ENCODE measurements at places on chromosomes 6 and 20.

DNA sequence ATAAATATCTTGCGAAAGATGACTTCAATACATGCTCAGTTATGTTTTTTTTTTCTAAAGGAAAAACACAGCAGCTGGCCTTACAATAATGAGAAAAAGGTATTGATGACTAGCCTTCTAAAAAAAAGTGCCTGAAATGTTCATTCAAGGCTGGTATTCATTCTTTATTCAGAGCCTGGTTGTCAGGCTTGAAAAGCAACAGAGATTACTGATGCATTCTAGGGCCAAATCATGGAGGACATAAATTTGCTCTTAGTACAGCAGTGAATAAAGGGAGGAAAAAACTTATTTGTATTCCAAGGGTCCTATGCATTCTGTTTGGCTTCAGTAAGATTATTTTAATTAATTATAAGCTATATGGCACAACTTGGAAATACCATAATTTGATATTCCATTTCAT lies 83.5 kb downstream of the WASF1 start:
- no peak for DNase-seq

- no peak for DNase-seq
Measured at GRCh38 chr20:59708326-59708725, 104.0 kb downstream of the PHACTR3 start.

GRCh38 chr6:13446381-13446780 lies 41.0 kb downstream of the GFOD1 start:
- DNase-seq: no peak

- no peak for DNase-seq
Measured at GRCh38 chr6:150752409-150752808, 113.1 kb upstream of the MTHFD1L start.

- DNase-seq: no peak
Measured at GRCh38 chr20:19181552-19181951, 30.9 kb upstream of the SLC24A3 start.

GRCh38 chr6:149861603-149862423 lies 2.3 kb downstream of the LRP11 start:
- DNase-seq: no peak

- no peak for DNase-seq
Measured at GRCh38 chr6:21039926-21040325, 505.7 kb downstream of the CDKAL1 start.

GRCh38 chr6:43806043-43806757 lies 36.2 kb downstream of the VEGFA start:
- DNase-seq: no peak

DNA sequence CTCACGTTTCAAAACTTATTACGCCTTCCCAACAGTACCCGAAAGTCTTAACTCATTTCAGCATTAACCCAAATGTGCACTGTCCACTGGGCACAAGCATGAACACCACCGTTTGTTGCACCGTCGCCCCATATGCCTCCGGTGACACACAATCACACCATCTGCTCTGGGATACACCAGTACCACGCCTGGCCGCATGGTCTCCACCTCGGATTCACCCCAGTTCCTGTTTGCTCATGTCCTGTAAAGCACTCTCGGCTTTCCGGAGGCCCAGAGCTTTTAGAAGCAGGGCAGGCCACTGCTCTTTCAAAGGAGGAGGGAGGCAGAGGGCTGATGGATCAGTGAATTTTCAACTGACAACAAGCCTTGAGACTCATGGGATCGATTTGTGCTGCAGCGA lies 1570.0 kb upstream of the DEFB115 start:
- DNase-seq: no peak

GRCh38 chr6:89297695-89298351 lies 17.3 kb downstream of the GABRR2 start:
- no peak for DNase-seq

GRCh38 chr6:170423030-170423429 lies 116.5 kb downstream of the FAM120B start:
- DNase-seq: no peak

GRCh38 chr20:58868795-58869194 lies 16.3 kb downstream of the GNAS start:
- no peak for DNase-seq

DNA sequence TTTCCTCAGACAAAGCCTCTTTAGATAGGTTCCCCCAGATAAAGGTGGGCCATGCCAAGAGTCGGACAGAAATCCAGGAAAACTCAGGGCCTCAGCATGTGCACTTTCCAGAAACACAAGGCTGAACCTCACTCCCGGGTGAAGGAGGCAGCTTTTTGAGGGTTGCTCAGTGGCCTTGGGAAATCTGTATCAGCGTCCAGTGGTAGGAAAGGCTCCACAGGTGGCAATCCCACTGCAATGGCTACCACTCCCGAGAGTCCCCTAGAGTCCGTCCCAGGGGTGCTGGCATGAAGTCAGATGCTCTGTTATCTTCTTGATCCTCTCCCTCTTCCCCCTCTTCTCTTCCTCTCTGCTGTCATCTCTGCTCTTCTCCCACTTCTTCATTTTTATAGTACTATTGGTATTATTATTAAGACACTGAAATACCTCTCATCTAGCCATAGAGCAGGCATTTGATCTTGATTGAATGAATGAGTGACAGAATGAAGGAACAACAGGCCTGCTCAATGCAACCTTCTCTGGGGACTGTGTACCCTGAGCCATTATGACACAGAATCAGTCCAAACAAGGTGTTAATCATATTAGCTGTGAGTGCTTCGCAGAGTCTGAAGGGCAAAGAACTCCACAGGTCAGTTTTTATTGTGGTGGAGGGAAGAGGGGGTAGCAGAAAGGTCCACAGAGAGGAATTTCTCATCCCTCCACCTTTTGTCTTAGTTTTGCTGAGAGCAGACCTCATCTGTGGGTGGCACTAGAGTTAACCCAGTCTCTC lies 13.3 kb downstream of the SLC22A1 start:
- DNase-seq: no peak

GRCh38 chr6:70234561-70235236 lies 68.2 kb downstream of the COL9A1 start:
- no peak for DNase-seq

- DNase-seq: no peak
Measured at GRCh38 chr6:159071843-159072769, 27.3 kb upstream of the TAGAP start.

DNA sequence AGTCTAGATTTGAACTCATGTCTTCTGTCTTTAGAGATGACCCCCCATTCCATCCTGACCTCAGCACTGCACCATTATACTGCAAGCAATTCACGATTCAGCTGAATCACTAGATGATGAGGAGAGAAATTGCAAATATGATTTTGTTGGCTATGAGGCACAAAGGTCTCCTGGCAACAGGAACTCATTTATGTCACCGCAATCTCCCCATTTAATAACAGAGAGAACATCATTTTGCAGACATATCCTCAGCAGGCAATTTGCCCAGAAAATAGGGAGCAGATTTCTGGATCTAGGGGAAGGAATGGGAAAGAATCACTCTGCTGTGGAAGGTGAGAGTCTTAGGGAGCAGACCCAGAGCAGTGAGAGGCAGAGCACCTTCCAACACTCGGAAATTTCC lies 303.0 kb downstream of the PAX1 start:
- no peak for DNase-seq

GRCh38 chr20:36036688-36037087 lies 68.3 kb downstream of the CNBD2 start:
- DNase-seq: no peak

- DNase-seq: no peak
Measured at GRCh38 chr6:39247667-39248194, 18.5 kb upstream of the KCNK5 start.

DNA sequence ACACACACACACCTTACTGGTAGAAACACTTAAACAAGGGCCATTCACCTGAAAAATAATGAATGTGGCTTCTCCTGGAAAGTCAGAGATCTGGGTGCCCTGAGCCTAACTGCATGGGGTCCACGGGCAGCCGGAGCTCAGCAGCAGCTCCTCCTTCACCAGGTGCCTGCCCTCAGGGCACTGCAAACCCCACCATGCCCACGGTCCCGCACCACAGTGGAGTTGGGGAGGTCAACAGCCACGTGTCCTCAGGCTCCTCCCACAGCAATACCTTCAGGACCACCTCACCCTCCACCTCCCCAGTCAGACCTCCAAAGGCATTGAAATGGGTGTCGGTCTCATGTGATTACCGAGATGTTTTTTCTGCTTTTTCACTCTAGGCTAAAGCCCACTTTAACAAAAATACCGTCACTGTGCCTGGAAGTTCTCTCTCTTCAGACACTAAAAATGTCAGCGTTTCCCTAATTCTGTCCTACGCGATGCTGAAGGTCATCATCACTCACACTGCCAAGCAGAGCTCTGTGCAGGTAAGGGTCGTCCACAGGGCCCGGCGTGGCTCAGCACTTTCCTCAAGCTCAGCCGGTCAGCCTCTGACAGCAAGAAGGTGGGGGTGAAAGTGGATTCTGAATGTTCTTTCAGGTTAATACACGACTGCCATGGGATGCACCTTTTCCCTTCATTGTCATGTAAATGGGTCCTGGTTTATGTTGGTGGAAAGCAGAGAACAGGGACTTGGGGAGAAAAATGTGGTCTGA lies 48.9 kb downstream of the CDK5RAP1 start:
- DNase-seq: no peak

DNA sequence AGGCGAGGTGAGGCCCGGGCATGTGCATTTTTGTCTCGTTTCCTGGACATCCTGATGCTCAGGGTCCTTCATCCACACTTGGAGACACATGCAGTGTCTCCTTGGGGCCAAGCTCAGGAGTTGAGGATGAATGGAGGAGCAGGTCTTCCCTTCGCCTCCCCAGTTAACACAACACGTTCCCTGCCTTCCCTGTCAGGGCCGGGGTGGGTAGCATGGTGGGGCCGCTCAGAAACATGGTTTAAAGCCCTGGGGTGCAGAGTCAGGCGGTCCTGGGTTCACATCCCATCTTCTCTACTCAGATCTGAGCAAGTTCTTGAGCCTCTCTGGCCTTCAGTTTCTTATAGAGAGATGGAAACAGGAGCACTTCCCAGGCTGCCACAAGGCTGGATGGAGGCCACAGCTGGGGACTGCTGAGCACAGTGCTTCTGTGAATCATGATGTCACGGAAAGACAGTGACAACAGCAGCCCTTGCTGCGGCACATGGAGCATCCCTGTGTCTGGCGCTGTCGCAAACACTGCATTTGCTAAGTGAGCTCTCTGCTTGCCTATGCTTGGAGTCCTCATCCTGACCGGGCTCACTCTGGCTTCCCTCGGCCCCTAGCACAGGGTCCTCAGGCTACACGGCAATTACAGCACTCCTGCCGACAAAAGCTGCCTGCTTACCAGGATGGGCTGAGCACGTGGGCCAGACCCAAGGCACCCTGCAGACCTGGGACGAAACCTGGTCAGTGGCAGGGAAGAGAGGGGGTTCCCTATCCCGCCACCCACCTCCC lies 45.6 kb upstream of the STX16 start:
- DNase-seq: no peak

GRCh38 chr6:99608059-99608885 lies 1.6 kb downstream of the PRDM13 start:
- no peak for DNase-seq

DNA sequence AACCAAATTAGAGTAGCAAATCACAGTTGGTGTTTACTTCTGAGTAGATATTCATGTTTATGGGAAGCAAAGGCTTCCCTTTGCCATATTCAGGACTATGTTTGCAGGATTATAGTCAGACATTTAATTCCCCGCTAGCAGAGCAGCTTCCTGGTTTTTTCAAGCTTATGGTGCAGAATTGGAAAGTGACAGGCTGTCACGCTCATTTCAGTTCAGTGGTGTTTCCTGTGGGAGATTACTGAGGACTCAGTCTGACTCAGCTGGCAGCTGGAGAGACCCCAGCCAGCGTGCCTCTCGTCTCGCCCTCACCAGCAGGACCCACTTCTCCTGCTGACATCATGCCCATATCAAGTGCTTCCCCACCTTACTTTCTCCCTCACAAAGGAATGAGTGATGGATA lies 85.1 kb downstream of the LYRM2 start:
- no peak for DNase-seq

DNA sequence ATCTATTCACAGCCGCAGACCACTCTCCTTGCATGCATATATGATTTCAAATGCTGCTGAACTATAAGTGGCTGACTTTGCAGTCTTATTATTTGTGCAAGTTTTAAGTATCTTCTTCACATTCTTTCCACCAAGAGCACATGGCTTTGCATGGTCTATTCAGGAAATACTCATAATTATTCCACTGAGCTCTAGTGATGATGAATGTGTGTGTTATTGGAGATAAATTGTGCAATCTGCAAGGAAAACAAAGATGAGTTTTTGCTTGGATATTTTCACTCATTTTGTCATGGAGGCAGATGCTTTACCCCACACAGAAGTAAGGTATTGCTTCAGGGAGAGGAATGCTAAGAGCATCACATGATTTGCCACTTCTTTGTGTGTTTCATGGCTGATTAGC lies 764.6 kb downstream of the TBC1D32 start:
- DNase-seq: no peak

- no peak for DNase-seq
Measured at GRCh38 chr6:1080453-1081337, 231.2 kb upstream of the FOXQ1 start.

- DNase-seq: no peak
Measured at GRCh38 chr20:52226370-52226769, 34.8 kb upstream of the ZFP64 start.

GRCh38 chr6:14585689-14586088 lies 468.1 kb downstream of the CD83 start:
- no peak for DNase-seq

DNA sequence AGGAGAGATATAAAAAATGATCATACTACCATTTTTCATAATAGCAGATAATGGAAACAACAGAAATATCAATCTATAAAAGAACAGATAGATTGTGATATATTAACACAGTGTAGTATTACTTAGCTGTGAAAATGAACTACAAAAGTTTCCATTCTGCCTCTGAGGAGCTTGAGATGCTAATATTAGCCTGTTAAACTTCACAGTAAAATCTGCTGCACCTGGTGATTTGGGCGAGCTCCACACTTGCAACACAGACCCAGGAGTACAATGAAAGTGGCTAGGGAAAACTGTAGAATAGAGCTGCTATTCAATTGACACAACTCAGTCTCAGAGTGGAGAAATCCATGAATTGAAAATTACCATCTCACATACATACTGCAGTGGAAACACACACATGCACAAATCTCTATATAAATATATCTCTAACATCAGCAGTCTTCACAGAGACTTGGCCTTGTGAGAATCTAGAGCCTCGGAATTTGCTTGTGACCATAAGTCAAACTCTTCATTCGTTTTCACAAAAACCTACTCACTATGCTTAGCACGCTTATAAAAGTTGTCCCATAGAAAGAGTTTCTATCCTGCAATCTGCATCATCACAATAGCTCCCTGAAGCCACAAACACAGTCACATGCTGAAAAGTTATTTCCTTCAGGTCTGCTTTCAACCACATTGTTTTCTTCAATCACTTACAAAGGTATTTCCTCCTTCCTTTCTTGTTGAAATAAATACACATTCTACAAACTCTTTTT lies 133.0 kb downstream of the PAK5 start:
- no peak for DNase-seq

Data from stimulated activated CD4-positive, alpha-beta T cell treated with anti-CD3 and anti-CD28 coated beads, Interleukin-1b, Interleukin-23, amount 100 ng/mL, for 1 hour (primary cell).